GM12878 (cell line): ENCODE measurements at places on chromosomes 11 and 22. TPM values are rescaled to one million over a fixed set of nuclear protein-coding genes. Genes with fewer than 3 reads are reported as not detected.

- no peak for DNase-seq
Observed at GRCh38 chr22:33639588-33640254, 280.6 kb downstream of the LARGE1 start.

DNA sequence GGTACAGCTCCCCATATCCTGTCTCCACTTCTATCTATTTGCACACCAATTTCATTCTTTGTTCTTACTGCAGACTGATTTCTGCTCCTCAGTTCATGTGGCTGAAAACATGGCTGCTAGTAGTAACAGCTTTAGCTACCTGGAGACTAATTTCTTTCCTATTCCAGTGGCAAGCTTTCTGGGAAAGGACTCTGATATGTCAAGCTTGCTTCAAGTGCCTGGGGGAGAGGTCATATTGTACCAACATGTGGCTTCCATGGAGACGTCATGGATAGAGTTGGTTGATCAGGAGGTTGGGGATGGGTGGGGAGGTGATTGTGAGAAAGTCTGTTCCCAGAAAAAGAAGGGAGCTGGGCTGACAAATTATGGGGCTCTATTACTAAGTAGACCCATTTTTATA, 44.9 kb downstream of the ADM start:
- no peak for DNase-seq

DNA sequence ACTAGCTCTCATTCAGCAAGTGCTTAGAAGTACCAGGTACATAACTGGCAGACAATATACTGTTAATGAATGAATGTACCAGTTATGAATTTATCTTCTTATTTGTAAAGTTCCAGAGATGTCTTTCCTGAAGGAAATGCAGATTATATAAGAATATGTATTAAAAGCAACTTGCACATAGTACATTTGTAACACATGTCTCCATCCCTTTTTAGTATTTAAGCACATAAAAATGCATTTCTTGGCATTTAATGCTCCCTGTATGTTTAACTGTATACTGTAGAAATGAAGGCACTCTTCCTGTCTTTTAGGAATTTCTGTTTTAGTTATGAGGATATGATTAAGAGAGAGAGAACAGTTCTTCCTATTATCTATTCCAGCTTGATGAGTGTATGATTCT, 241.3 kb downstream of the NELL1 start:
- DNase-seq, result no peak

DNA sequence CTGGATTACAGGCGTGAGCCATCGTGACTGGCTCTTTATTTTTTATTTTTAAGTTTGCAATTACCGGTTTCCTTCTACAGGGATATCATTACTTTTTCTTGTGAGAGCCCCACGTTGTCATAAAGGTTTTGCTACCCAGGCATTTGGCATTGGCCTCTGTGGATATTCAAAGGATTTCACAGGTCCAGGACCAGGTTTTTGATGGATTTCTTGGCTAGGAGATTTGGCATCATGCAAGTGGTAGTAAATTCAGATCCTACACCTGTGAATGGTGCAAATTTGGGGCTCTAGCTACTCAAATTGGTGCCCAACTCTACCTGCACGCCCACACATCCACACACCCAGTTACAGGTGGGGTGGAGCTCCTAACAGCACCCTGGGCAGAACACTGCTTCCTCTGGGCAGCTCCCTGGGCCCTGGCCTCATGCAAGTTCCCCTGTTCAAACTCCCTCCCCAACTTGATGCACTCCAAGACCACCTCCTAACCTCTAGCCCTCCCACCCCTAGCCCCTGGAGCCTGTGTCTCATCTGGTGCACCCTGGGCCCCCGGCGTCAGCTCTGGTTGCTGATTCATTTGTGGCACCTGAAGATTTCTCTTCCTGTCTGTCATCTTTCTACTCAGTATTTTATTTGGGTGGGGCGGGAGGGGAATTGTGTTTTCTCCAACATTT, 9.3 kb upstream of the MRGPRD start:
- DNase-seq, result no peak

- DNase-seq, result no peak
Observed at GRCh38 chr11:76728778-76729177, 54.4 kb upstream of the TSKU start.

DNA sequence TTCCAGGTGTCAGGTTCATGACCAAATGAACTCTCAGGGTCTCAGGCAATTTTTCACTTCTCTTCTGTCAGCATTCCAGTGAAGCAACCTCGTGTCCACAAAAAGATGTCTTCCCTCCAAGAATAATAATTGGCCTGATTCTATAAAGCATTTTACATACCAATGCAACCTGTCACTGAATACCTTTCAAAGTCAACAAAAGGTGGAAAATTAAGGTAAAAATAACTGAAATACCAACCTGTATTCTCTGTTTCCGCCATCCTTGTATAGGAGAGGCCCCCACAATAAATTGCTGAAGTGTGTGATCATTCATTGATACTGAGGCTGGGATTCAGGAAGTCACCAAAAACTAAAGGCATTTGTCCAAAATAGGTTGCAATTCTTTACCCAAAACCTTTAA, 77.4 kb upstream of the TMEM45B start:
- no peak for DNase-seq

DNA sequence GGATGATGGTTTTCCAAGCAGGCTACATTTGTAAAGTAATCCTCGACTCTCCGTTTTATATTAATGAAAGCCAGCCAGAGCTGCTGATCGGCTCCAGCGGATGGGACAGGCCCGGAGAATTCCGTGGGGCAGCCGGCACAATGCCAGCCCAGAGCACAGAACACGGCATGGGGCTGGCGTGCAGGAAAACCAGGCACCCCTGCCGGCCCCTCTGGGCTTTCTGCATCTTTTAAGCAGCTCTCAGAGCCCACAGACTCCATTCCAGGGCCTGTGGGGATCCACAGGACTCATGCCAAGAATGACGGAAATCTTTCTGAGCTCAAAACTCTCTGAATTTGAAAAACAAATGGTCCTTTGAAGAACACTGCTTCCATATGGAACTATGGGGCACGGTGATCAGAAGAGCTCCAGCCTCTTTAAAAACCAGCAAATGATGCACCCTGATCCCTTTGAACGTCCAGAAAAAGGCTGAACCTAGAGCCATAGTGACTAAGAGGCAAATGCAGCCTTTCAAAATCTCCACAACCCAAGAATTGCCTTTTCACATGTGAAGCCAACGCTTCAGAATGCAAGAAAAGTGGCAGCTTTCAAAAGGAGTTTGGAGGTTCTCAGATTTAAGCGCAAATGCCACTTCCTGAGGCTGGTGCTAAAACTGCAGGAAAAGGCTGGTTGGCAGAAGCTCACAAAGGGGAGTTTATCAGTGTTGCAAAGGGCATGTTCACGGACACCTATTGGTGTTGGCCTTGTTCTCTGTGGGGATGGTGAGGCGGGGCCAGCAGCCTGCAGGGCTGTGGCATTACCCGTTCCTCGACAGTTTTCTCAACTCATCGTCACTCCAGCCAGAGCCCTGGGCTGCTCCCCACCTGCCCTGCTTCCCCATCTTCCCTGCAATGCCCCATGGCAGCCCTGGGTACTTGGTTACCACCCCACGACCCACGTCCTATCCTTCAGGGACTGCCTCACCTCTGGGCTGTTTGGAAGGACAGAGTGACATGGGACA, 212.5 kb downstream of the CTTN start:
- DNase-seq, result no peak

DNA sequence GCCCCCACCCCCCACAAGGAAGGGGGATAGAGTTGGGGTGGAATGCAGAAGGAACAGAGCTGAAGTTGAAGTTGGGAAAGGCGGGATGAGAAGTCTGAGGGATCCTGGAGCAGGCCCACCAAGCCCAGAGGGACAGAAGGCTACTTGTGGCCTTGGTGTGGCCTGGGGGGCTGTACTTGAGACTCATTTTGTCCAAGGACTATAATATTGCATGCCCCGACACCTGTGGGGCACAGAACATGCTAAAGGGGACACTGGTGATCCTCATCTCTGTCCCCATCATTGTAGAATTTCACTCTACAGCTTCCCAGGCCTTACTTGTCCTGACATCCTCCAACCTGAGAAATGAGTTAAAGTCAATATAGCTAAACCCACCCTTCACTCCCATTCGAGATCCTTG, 1.3 kb downstream of the ESAM start:
- DNase-seq, result no peak

DNA sequence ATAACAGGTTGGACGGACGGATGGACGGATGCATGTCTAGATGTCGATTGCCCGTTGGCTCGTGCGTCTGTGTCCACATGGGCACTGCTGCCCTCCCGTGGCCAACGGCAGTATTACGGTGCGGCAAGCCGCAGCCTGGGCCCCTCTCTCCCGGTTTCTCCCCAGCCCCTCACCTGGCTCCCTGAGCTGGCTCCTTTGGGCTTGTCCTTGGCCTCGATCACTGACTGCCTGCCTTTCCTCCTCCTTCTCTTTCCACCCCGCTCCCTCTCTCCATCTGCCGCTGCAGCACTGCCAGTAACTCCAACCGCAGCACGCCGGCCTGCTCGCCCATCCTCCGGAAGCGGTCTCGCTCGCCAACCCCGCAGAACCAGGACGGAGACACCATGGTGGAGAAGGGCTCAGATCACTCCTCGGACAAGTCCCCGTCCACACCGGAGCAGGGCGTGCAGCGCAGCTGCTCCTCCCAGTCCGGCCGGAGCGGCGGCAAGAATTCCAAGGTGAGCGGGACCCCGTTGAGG, 77.3 kb downstream of the SCN3B start:
- no peak for DNase-seq

DNA sequence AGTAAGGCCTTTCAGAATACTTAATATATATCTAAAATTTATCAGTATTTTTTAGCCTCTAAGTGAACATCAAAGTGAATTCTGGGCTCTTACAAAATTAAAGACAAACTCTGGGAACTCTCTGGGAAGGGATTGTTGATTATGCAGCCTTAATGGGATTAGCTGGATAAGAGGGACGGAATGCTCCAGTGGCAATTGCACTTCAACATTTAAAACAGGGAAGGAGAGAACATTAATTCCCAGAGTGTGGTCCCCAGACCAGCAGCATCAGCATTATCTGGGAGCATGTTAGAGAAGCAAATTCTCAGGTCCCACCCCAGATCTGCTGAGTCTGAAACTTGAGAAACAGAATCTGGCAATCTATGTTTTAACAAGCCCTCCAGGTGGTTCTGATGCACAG, 46.5 kb downstream of the POLD3 start:
- no peak for DNase-seq

DNA sequence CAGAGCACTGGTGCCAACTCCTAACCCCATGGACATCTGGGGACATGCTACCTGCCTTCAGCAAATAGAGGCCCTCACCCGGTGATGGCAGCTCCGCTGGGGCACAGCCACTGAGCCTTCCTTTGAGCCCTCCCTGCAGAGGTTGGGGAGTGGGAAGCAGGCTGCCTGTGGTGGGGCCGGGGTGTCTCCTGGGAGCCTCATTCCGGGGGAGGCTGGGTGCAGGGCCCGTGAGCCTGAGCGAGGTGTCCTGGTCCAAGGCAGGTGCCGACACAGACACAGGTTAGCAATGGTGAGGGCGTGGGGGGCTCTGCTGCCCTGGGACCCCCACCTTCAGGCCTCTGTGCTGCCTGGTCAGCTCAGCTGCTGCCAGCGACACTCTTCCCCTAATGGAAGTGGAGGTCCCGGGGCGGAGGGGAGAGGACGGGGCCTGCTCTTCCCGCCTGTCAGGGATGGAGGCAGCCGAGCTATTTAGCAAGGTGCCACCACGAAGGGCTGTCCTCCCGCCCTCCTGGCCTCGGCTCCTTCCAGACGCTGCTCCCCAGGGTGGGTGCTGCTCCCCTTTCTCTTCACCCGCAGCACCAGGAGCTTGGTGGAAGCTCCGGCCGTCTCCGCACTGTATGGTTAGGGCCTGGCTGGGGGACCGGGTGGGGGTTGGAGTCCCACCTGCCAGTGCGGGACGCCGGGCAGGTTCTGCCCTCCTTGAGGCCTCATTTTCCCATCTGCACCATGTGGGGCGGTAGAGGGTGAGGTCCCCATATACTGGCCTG, 11.2 kb downstream of the TSPAN4 start:
- DNase-seq, result no peak

- no peak for DNase-seq
Observed at GRCh38 chr11:16512899-16513241, 156.5 kb upstream of the SOX6 start.

DNA sequence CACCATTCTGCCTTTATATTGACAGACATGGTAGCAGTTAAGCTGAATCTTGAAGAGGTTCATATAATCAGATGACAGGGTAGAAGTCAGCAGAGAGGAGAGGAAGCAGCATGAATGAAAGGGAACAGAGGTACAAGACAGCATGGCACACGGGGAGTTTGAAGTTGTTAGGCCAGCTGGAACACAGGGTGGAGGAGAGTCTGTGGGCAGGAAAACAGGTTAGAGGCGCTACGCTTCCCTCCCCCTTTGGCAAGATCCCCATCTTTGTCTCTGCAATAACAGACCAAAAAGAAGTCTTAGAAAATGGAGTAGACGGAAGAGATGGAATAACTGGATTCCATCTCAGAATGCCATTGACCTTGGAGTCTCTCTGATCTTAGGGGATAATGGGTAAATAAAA, 20.0 kb upstream of the NDUFC2 start:
- no peak for DNase-seq

- DNase-seq, result no peak
Observed at GRCh38 chr11:96341211-96342013, 1.6 kb downstream of the MAML2 start.

Gene GNAZ
- total RNA-seq, result 0.51 and 0.96 TPM in 2 replicates

- no peak for DNase-seq
Observed at GRCh38 chr22:43969021-43969878, 14.0 kb downstream of the SAMM50 start.

GRCh38 chr22:44362249-44363012, 49.7 kb upstream of the SHISAL1 start:
- DNase-seq, result no peak

DNA sequence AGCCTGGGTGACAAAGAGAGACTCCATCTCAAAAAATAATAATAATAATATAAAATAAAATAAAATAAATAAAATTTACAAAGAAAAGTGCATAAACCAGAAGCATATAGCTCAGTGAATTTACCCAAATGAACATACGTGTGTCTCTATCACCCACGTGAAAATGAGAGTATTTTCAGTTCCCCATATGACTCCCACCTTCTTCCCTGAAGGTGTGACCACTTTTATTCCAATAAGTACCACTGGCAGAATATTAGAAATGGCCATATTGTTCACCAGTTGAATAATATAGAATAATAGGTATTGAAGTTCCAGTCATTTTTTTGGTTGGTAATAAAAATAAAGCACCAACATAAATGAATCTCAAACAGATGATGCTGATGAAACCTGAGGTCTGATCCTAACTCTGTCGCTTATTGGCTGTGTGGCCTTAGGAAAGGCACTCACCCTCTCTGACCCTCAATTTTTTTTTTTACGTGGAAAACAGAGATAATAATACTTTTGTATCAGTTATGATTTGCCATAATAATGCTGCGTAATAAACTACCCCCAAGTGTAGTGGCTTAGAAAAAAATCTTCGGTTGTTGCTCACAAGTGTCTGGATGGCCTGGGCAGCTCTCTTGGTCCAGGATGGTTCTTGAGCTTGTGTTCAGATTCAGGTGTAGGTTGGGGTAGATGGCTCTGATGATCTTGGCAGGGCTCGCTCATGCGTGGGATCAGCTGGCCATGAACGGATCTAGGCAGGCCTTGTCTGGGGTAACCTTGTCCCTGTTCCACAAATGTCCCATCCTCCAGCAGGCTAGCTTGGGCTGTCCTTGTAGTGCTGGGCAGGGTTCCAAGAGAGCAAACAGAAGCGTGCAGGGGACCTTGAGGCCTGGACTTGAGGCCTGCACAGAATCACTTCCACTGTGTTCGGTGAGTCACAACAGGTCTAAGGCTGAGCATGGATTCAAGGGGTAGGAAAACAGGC, 88.1 kb downstream of the MYO18B start:
- no peak for DNase-seq

- no peak for DNase-seq
Observed at GRCh38 chr11:13259374-13259773, 18.2 kb upstream of the BMAL1 start.

Gene FGF19
- 0.08 TPM in 1 of 2 replicates, not detected in the other for total RNA-seq

Gene ADM2
- total RNA-seq, result 0.31 and 0.48 TPM in 2 replicates

Gene TCN1
- total RNA-seq, result not detected in 2 replicates

Gene SLCO2B1
- total RNA-seq, result 1.1 and 1.8 TPM in 2 replicates
